Stimulated activated CD8-positive, alpha-beta memory T cell treated with anti-CD3 and anti-CD28 coated beads, Interleukin-4, amount 100 ng/mL, for 24 hours (primary cell): ENCODE measurements at places on chromosomes 4 and X.

DNA sequence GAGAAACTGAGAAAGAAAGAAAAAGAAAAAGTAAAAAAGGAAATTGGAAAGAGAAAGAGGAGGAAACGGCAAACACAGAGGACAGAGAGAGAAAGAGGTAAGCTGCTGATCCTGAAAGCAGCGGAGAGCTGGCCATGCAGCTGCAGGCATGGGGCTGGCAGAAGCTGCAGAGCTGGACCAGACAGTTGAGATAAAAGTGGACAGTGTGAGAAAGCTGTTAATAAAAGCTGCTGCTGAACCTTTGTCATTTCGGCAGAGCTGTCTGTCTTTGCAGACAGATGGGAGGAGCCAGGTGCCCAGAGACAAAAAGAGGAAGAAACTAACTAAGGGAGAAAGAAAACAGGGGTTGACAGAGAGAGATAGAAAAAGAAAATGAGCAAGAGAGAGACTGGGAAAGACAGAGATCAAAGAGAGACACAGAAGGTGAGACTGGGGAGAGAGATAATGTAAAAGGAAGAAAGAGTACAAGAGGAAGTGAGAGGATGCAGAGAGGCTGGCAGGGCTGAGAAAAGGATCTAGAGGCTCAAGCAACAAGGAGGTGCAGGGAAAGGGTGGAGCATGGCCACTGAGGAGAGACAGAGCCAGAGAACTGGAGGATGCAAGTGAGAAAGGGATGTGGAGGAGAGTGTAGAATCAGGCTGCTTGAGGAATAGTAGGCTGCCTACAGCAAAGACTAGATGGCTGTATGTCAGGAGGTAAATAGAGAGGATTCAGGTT is 376.8 kb upstream of the FGF16 start:
- no peak for DNase-seq

DNA sequence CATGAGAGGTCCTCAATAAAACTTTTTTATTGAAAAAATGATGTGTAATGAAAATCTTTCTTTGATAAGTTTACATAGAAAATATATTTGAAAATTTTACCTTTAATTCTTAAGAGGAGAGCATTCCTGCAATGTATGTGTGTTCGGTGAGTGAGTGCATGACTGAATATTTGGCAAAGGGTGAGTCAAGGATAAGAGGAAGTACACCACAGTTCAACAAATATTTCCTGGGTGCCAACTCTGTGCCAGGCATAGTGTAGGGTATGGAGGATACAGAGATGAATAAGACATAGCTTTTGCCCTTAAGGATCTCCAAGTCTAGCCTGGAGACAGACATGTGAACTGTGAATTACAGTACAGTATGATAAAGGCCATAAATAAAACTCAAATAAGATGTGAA is 84.7 kb upstream of the GPR101 start:
- no peak for DNase-seq

- DNase-seq, result no peak
These were observed 1655.5 kb upstream of the AGA start for GRCh38 chr4:179097741-179098140.

DNA sequence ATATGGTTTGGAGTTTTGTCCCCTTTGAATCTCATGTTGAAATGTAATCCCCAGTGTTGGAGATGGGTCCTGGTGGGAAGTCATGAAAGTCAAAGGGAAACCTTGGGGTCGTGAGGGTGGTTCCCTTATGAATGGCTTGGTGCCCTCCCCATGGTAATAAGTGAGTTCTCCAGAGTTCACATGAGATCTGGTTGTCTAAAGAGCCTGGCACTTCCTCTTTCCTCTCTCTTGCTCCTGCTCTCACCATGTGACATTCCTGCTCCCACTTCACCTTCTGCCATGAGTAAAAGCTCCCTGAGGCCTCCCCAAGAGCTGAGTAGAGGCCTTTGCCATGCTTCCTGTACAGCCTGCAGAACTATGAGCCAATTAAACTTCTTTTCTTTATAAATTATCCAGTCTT is 5.5 kb upstream of the IL15 start:
- no peak for DNase-seq
